ENCODE measurements at places on chromosomes 12 and 14. TPM values are rescaled to one million over a fixed set of nuclear protein-coding genes. Genes with fewer than 3 reads are reported as not detected.

DNA sequence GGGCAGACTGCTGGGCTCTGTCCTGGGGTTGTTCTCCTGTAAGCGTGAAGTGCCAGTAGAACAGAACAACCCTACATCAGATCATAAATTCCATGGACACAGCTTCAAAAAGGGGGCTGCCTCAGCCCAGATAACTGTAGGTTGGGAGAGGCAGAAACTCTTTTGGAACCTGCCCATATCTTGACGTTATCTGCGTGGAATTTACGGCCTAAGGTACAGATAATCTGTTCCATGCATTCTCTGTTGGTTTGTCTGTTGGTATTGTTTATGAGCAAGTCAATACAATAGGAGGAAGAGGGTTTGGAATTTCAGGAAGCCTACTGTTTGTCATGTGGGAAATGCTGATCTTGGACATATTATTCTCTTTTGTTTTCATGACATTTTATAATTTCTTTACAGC, 36.7 kb downstream of the SLC25A47 start:
- DNase-seq: no peak

DNA sequence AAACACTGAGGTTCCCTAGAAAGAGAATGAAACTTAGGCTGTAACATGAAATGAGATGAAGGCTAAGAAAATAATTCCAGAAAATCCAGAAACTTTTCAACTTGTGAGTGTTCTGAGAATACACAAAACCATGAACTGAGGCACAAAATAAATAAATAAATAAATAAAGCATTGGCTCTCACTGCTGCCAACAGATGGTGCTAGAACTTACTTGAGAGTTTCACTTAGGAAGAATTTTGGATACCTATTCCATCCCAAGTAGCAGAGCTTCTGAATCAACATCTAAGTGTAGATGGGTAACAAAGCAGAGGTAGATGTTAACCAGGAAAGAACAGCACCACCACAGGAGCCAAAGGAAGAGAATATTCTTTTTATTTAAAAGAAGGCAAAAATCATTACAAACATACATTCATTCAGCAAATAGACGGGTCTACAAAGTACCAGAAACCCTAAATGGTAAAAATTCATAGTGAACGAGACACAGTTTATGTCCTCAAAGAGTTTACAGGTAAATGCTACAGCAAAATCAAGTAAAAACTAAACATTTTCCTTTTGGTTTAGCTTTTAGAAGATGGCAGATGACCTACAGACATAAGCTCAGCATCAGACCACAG, 16.7 kb downstream of the EPS8 start:
- no peak for DNase-seq

GRCh38 chr12:105887131-105887530, 251.6 kb downstream of the NUAK1 start:
- no peak for DNase-seq

DNA sequence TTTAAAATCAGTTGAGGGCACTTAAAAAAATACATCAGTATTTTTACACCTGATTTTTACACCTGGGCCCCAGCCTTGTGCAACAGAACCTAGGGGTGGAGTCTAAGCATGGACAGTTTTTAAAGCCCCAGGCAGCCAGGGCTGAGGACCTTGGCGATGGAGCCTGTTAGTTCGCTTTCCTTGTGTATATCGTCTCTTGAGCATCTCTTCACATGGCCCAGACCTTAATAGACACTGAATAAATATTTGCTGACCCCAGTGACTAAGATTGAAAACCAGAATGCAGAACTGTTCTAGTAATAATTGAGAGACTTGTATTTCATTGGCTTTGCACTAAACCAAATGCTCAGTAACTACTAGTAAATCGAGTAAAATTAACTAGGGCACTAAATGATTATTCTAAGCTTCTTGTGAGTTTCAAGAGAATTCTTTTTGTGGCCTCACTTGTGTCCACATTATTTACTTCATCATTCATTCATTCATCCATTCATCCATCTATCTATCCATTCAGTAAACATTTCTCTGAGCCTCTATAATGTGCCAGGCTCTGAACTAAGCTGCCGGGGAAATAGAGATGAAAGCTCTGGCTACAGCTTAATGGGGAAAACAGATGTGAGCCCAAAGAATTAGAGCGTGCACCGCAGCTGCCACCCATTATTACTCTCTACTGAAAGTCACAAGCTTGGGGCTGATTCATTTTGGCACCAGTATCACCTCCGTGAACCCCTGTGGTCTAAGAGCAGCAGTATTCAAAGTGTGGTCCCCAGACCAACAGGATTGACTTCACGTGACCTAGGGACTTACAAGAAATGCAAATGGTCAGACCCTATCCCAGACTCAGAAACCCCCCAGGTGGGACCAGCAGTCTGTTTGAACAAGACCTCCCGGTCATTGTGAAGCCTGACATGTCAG, 30.7 kb upstream of the BCL7A start:
- DNase-seq: no peak

GRCh38 chr14:94227029-94227428, 52.9 kb downstream of the PPP4R4 start:
- DNase-seq: no peak

- DNase-seq: no peak
These were observed 23.1 kb downstream of the ETV6 start for GRCh38 chr12:11672256-11673191.

GRCh38 chr12:17197971-17198370, 592.0 kb upstream of the LMO3 start:
- no peak for DNase-seq

GRCh38 chr12:113292091-113292490, 42.8 kb downstream of the SLC8B1 start:
- DNase-seq: no peak

DNA sequence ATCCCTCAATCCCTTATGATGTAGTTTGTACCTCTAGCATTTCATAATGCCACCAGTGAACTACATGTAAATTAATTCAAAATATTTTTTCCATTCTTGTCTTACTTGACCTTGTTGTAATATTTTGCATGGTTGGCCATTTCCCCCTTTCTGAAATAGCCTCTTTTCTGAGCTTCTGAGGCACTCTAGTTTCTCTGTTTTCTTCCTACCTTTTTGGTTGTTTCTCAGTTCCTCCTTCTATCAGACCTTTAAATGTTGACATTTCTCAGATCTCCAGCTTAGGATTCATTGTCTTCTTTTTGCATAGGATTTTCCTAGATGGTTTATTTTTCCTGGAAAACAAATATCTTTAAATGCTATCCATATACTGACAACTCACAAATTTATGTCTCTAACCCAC, 9.8 kb upstream of the RMST start:
- DNase-seq: no peak

- DNase-seq: no peak
These were observed 1.5 kb downstream of the BCL2L14 start for GRCh38 chr12:12072064-12072760.

Gene CLEC2D
- total RNA-seq: 22.4 TPM

Gene ZBTB42
- total RNA-seq: 10.0 TPM

Gene STON2
- total RNA-seq: 86.6 TPM

Gene FBLN5
- total RNA-seq: 99.0 TPM

Gene PRR13
- 226 TPM for total RNA-seq

Gene GLS2
- 2.5 TPM for total RNA-seq

Gene AKAP6
- 10.5 TPM for total RNA-seq

Data from kidney (tissue), 22 donors.